ENCODE measurements at places on chromosomes 7 and 10. TPM values are rescaled to one million over a fixed set of nuclear protein-coding genes. Genes with fewer than 3 reads are reported as not detected.

CRYGN gene
- total RNA-seq, result not detected

GRCh38 chr7:36306722-36307121 is 82.9 kb upstream of the ANLN start:
- DNase-seq, result no peak

ZNF503 gene
- total RNA-seq, result 12.8 TPM

DNA sequence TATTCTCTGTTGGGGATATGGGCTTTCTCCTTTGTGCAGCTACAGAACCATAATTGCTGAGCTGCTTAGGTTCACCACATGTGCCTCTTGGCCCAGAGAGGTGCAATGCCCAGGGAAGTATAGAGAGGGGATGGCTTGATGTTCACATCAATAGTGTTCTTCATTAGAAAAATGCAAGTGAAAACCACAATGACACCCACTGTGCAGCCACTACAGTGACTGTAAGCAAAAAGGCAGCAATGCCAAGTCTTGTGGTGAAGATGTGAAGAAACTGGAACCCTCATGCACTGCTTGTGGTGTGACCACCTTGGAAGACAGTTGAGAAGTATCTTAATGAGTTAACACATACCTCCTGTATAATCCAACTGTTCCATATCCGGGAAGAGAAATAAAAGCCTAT is 318.9 kb upstream of the ZMIZ1 start:
- DNase-seq, result no peak

- no peak for DNase-seq
Measured at GRCh38 chr7:20650782-20651181, 35.3 kb downstream of the ABCB5 start.

GRCh38 chr7:143406002-143406357 is 2.7 kb downstream of the EPHA1 start:
- DNase-seq, result no peak

DNA sequence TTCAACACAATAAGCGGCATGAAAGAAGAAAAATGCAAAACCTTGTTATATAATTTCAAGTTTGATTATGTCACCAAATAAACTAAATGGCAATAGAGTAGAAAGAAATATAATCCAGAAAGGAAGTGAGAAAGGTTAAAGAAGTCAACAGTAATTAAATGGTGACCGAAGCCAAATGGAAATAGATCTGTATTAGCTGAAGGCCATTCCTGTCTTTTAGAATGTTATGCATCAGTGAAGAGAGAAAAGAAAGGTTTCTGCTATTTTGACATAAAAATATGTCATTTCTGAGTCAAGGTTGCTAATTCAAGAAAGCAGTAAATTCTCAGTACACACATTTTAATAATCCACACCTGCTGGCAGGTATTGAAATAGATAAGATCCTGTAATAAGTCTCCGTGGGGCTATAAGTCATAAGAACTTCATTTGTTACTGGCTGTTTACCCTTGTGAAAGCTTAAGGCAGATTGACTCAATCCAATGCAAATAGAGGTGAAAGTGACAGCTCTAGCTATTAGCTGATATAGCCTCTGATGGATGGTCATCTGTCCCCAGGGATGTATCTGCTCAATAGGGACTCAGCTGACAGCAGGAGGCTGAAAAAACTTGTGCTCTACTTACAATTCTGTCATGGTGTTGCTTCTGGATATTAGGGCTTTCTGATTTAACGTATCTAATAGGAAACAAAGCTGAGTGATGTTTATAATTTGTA is 152.1 kb downstream of the FZD1 start:
- DNase-seq, result no peak

GRCh38 chr7:22481726-22482125 is 18.3 kb downstream of the STEAP1B start:
- no peak for DNase-seq

DNA sequence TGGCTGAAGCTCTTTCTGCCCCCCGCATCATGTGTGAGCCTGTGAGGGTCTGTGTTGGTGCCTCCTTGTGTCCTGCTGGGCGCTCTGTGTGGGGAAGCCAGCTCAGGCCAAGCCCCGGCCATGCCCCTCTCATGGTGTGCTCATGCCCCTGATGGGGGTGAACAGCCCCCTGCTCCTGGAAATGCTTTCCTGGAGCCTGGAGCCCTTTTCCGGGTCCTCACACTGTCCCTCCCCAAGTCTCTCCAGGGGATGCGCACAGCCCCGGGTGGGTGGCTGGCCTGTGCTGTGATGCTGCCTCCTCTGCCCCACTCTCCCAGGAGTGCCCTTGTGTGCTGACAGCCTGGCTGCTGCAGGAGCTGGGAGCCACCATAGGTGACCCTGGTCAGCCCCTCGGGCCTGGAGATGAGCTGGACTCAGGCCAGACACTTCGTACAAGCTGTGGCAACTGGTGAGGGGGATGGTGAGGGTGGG is 20.8 kb upstream of the ZNF862 start:
- no peak for DNase-seq

DNA sequence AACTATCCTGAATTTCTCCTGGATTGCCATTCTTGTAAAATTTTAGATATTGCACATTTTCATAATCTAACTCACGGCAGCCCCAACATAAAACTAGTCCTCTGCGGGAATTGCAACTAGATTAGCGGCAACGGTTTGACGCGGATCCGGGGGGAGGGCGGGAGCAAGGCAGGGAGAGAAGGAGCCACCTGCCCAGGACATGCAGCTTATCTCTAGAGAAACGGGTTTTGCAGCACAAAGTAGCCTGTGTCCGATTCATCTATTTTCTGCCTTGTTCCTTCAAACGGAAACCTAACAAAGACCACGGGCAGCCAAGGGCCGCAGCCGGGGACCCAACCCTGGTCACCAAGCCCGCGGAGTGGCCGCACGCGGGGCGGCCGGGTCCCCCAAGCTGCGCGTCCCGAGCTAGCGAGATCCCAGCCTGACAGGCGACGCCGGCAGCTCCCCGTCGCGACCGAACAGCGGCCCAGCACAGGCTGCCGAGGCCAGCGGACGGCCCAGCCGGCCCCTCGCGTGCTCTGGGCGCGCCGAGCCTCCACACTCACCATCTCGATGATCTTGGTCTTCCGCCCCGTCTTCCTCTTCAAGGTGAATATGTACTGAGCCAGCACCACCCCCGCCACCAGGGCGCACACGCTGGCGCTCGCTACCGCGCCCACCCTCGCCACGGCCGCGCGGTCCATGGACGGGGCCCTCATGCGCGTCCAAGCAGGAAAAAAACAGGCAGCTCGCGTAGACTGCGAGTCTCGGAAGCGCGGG is at the start of gene NT5C3A:
Gene NT5C3A, minus strand, starts transcription at position 754 of the 759 bp plus-strand sequence. Its CDS starts 71 bp downstream, at position 683.
- peak; percentile 54 for DNase-seq

DNA sequence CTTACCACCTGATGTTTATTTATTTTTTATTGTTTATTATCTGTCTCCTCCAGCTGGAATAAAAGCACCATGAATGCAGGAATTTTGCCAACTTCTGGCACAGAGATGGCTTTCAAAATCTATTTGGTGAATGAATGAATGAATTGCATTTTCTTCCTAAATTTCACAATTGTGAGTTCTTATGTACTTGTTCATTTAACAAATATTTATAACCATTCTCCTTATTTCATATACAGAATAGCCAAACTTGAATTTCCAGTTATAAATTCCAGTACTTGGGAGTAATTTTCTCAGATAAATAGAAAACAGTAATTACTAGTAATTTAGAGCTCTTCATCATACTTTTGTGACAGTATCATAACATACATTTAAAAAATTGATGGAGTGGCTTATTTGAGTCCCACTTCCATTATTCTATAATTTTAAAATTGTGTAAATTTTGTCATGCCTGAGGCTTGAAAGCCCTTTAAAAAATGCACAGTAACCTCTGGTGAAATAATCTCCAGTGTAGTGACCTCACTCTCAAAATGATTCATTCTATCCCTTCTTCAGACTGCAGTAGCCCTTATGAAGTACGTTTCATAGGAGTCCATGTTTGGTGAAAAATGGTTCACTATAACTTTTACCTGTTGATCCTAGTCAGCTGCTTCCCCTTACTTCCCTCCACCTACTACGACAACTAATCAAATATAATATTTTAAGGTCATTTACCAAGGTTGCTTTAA is 40.0 kb upstream of the SRI start:
- DNase-seq, result no peak

CTTNBP2 gene
- total RNA-seq, result 2.4 TPM

Data from Calu3 (cell line).